Activated CD4-positive, alpha-beta T cell treated with anti-CD3 and anti-CD28 coated beads, Interleukin-2, amount 10 ng/mL, durations not matched to agents 7 days and 5 days (primary cell): ENCODE measurements at places on chromosomes 7 and 10. TPM values are rescaled to one million over a fixed set of nuclear protein-coding genes. Genes with fewer than 3 reads are reported as not detected.

DNA sequence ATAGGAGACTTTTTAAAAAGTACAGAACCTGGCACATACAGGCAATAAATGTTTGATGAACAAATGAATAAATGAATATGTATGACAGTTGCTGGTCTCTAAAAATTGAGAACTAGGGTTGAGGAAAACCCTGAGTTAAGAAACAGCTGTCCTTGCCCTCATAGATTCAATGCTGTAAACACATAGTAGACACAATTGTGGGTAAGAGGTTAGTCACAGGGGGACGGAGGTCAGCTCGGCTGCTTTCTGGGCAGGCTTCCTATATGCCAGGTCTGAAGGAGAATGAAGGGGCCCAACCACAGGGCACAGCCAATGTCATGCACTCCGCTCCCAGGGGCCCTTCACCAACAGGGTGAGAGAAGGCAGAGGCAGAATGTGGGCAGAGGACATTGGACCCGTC is 143.3 kb upstream of the RSU1 start:
- H3K4me3 ChIP-seq = no peak overlapping the region
- H3K27me3 ChIP-seq = peaks cover 4% of the 10 kb centered on the region
- H3K36me3 ChIP-seq = no peaks in the 10 kb centered on the region
- no peak overlapping the region for H3K27ac ChIP-seq
- peaks cover 6% of the 10 kb centered on the region for H3K4me1 ChIP-seq

GRCh38 chr10:29675984-29676383 is 41.2 kb upstream of the SVIL start:
- peaks cover 65% of the 10 kb centered on the region for H3K36me3 ChIP-seq
- no peak for DNase-seq

DNA sequence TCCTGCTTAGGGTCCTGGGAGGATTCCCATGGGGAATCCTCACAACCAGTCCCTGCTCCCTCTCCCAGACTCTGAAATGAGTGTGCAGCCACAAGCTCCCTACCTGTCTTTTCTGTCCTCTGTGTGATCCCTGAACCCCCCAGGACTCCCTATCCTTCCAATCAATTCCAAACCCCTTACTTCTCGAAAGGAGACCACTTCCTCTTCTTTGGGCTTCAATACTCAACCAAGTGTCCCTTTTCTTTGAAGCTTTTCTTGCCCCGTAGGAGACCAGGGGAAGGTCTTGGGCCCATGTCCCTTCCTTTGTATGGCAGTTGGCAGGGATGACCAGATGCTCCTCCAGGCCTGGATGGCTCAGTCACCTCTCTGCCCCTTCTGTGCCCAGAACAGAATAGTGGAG is 1.7 kb downstream of the AEBP1 start:
- no peaks in the 10 kb centered on the region for H3K36me3 ChIP-seq
- DNase-seq = no peak
- peaks cover 21% of the 10 kb centered on the region for H3K27me3 ChIP-seq

DNA sequence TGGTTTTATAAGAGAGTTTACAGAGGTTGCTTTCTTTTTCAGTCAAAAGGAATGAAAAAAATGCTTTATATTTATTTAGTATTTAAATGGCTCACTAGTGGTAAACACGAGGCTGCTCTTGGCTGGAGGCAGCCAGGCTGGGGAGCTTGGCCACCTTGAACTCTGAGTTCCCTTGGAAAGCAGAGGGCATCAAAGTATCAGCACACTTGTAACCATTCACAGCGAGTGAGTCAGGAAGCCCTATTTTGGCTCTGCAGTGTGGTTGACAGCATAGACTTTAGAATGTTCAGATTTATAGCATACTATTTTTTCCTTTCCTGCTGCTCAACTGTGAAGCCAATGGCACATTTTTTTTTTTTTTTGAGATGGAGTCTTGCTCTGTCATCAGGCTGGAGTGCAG is 51.6 kb downstream of the CYCS start:
- no peak overlapping the region for H3K4me3 ChIP-seq
- DNase-seq = no peak
- no peaks in the 10 kb centered on the region for H3K36me3 ChIP-seq
- peaks cover 26% of the 10 kb centered on the region for H3K4me1 ChIP-seq
- H3K27me3 ChIP-seq = peaks cover 8% of the 10 kb centered on the region

GRCh38 chr7:121116396-121116795 is 127.9 kb downstream of the CPED1 start:
- H3K27me3 ChIP-seq = peaks cover 3% of the 10 kb centered on the region
- no peaks in the 10 kb centered on the region for H3K36me3 ChIP-seq
- no peaks in the 10 kb centered on the region for H3K4me1 ChIP-seq
- H3K4me3 ChIP-seq = no peak overlapping the region
- DNase-seq = no peak
- no peak overlapping the region for H3K27ac ChIP-seq

DNA sequence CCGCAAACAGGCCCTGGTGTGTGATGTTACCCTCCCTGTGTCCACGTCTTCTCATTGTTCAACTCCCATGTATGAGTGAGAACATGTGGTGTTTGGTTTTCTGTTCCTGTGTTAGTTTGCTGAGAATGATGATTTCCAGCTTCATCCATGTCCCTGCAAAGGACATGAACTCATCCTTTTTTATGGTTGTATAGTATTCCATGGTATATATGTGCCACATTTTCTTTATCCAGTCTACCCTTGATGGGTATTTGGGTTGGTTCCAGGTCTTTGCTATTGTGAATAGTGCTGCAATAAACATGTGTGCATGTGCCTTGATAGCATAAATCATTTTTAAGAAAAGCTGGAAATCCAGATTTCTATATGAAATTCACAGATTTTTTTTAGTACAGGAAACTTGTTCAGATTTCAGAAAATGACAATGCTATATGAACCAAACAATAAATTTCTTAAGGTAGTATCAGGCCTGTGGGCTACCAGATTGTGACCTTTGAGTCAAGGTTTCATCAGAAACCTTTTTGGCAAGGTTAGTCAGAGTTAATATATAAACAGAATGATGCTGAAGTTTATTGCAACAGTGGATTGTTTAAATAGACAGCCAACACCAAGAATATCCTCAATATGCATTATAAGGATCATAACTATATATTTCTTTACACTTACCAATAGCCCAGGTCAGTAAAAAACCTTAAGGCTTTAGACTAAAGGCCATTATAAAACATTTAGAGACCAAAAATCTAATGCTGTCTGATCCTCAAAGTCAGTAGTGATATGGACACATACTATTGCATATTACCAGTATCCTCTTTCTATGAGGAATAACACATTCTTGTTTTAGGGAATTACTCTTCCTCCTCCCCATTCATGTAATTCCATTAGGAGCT is 68.7 kb upstream of the PAPSS2 start:
- H3K4me3 ChIP-seq = no peak overlapping the region
- H3K27ac ChIP-seq = no peak overlapping the region
- DNase-seq = no peak
- H3K27me3 ChIP-seq = peaks cover 7% of the 10 kb centered on the region

- H3K36me3 ChIP-seq = no peaks in the 10 kb centered on the region
- no peak for DNase-seq
- no peaks in the 10 kb centered on the region for H3K4me1 ChIP-seq
- no peaks in the 10 kb centered on the region for H3K27me3 ChIP-seq
- H3K4me3 ChIP-seq = no peak overlapping the region
- no peak overlapping the region for H3K27ac ChIP-seq
Observed at GRCh38 chr7:84970670-84971069, 216.2 kb downstream of the SEMA3D start.

DNA sequence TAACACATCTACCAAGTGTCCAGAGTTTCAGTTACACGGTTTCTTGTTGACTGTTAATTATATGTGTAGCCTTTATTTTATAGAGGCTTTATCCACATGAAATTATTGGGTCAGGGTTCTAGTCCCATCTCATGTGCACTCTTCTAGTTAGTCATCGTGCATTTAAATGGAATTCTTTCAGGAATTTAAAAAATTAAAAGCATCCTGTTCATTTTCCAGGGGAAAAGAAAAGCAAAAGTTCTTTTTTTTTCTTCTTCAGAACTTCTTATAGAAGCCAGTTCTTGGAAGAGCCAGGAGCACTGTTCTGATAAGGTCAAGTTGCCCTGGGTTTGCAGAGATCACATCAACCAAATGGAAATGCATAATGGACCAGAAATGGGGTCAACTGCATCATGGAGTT is 324.7 kb downstream of the INHBA start:
- H3K27ac ChIP-seq = no peak overlapping the region
- H3K36me3 ChIP-seq = no peaks in the 10 kb centered on the region
- no peak overlapping the region for H3K4me3 ChIP-seq
- DNase-seq = no peak
- no peaks in the 10 kb centered on the region for H3K4me1 ChIP-seq

- peaks cover 3% of the 10 kb centered on the region for H3K36me3 ChIP-seq
- H3K4me1 ChIP-seq = peaks cover 5% of the 10 kb centered on the region
- no peak overlapping the region for H3K27ac ChIP-seq
- no peaks in the 10 kb centered on the region for H3K27me3 ChIP-seq
Observed at GRCh38 chr10:88293073-88293472, 290.0 kb downstream of the RNLS start.

DNA sequence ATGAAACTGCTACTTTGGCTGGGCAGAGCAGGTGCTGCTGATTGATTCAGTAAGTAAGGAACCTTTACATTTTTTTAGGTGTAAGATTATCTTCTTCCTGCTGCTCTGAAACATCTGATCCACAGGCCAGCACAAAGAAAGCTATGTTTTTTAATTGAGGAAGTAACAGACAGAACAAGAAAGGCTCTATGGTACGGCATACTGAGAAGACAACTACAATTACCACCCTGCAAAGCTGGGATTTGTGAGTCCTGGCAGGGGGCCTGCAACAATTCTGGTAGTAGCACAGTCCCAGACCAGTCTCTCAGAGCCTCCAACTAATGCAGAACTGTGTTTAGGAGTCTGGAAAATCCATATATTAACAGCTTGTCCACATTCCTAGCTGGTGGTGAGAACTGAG is 103.0 kb upstream of the LRRTM3 start:
- H3K4me1 ChIP-seq = no peaks in the 10 kb centered on the region
- no peak overlapping the region for H3K27ac ChIP-seq
- no peaks in the 10 kb centered on the region for H3K27me3 ChIP-seq
- no peak for DNase-seq

DNA sequence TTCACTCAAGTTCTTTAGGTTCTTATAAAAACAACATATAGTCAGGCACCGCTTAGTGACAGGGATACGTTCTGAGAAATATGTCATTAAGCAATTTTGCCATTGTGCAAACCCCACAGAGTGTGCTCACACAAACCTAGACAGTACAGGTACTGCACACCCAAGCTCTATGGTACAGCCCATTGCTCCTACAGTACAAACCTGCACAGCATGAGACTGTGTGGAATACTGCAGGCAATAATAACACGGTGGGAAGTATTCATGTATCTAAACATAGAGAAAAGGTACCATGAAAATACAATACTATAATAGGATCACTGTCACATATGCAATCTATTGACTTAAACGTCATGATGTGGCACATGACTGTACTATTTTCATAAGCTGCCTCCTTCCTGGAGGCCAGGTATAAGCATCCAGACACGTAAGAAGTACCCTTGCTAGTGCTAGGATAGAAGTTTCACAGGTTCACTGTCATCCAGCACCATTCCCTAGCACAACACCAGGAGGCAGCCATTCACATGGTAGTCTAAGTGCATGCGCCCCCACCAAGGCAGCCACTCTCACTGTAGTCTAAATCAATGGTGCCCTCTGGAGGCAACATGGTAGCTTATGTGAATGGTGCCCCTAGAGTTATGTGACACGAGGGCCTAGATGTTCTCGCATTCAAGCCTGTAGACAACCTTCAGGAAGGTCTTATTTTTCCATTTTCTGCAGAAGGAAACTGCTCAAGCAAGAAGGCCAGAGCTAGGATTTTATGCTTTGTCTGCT is 98.5 kb downstream of the ARHGAP22 start:
- H3K27me3 ChIP-seq = no peaks in the 10 kb centered on the region
- peak; percentile 30 for DNase-seq
- H3K4me1 ChIP-seq = no peaks in the 10 kb centered on the region
- H3K27ac ChIP-seq = no peak overlapping the region
- H3K4me3 ChIP-seq = no peak overlapping the region

DNA sequence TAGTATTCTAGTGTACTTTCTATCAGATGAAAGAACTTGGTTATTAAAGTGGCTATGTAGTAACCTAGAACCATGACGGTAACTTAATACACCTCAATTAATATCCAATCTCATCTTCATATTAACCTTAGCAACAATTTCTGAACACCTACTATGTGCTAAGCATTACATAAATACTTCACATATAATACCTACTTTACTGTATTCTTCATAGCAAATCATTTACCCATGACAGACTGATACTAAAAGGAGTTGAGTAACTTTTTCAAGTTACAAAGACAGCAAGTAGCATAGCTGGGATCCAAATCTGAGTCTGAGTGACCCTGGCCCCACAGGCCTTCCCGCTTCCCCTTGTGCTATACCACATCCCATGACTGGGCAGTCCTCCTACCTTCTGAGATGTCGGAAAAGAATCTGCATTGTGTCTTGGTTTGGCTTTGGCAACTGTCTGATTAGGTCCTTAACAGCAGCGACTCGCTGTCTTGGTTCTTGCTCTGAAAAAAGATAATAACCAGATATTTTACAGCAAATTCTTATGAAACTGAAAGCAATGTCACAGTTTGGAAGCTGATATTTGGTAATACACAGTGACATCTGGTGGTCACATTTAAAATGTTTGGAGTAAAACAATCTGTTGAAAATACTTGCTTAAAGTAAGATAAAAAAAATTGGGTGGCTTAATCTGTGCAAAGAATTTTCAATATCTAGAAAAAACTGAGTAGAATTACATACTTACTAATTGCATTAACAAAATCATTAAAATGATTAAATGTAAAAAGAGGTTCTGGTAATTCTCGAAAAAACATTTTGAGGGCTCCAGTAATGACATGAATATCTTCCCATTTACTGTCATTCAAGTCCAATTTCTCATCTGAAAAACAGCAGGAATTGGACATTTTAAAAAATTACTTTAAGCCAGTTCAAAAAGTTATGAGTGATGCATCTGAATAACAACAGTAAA is 120.1 kb downstream of the ARHGAP12 start:
- no peaks in the 10 kb centered on the region for H3K27me3 ChIP-seq
- peaks cover 6% of the 10 kb centered on the region for H3K4me1 ChIP-seq
- peak; percentile 31 for DNase-seq
- peak overlapping the region; percentile 90 for H3K27ac ChIP-seq
- H3K36me3 ChIP-seq = peaks cover 7% of the 10 kb centered on the region

GRCh38 chr7:94618126-94618525 is 37.8 kb downstream of the SGCE start:
- no peak for DNase-seq
- no peaks in the 10 kb centered on the region for H3K36me3 ChIP-seq
- no peak overlapping the region for H3K27ac ChIP-seq
- H3K4me1 ChIP-seq = peaks cover 8% of the 10 kb centered on the region

The OR6V1 gene
- total RNA-seq = not detected

The CCL26 gene
- not detected for total RNA-seq

The ASAH2B gene
- total RNA-seq = 3.3 TPM

The CTTNBP2 gene
- total RNA-seq = not detected
